ENCODE measurements at places on chromosomes 2 and 18.

GRCh38 chr2:181446985-181447384 is 10.2 kb upstream of the ITGA4 start:
- no peak for DNase-seq

DNA sequence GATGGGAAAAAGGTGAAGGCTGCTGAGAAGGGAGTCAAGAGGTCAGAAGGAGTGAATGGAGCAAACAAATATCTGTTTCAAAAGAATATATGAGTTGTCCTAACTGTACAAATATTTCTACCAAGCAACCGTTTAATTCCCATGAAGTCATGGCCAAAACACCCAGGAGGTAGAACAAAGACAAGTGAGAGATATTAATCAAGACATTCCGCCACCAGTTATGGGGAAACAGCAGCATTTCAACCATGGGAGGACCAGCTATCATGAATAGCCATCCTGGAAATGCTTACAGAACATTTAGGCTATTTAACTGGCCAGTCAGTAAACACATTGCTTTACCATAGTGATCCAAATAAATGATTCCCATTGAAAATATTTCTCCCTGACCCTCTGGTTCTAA is 396.3 kb downstream of the IRS1 start:
- no peak for DNase-seq

DNA sequence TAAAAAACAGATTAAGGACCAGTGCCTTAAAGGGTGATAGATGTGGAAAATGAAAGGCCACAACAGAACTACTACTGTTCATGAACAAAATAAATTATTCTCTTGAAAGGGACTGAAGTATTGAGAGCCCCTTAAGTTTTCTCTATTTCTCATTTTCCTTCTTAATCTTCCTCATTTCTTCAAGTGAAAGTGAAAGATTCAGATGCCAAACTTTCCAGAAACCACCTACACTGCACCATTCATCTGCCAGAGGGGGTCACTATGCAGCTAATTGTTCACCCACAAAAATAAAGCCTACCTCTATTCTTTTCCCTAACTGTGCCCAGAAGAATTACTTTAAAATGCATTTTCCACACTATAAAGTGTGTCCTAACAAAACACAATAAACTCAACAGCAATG is 140.1 kb downstream of the NR4A2 start:
- no peak for DNase-seq

GRCh38 chr18:74897971-74898657 is 300.4 kb downstream of the ZNF407 start:
- no peak for DNase-seq

- no peak for DNase-seq
Measured at GRCh38 chr2:98654699-98655495, 46.5 kb downstream of the UNC50 start.

GRCh38 chr2:110215566-110216158 is 3.3 kb upstream of the MTLN start:
- no peak for DNase-seq

DNA sequence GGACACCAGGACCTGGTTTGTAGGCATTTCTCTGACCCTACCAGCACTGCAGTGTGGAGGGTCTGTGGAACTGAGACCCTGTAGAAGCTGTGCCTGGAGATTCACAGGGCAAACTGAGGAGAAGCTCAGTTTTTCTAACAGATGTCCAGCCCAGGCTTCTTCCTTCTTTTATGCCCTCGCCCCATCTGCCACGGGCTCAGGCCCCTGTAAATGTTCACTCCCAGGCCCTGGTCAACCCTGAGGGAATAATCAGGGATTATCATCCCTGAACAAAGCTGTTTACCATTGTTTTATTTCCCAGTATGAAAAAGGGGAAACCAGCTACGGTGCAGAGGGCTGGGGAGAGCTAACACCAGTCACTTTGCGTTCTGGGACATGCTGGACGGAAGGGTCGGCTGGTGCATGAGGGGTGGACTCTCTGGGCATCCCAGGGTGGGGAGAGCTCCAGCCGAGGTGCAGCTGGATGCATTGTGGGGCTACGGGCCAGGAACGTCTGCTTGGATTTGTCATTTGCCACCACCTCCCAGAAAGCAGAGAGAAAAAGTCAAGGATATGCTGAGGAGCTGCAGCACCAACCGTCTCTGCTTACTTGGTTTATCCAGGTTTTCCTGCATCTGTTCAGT is 183.8 kb downstream of the TFCP2L1 start:
- DNase-seq = no peak

- DNase-seq = no peak
Measured at GRCh38 chr2:204946892-204947291, 401.6 kb downstream of the PARD3B start.

DNA sequence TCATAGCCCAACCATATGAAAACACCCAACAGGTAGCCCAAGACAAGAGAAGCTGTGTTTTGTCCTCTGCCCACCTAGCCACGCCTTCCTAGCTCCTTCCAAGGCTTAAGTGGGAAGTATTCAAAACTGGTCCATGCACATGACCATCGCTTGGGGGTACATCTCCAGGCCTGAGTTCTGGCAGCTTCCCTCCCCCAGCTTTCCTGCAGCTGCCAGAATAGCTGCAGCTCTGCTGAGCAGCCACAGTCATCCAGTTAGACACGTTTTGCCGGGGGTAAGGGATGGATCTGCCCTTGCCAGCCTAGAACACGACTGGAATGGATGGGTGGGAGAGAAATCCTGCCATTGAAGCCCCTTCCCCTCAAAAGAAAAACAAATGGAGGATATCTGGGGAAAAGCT is 166.8 kb downstream of the NRP2 start:
- DNase-seq = no peak

- no peak for DNase-seq
Measured at GRCh38 chr2:202408546-202409140, 32.5 kb downstream of the BMPR2 start.

GRCh38 chr2:162297925-162298552 is 20.4 kb downstream of the IFIH1 start:
- peak; percentile 50 for DNase-seq

DNA sequence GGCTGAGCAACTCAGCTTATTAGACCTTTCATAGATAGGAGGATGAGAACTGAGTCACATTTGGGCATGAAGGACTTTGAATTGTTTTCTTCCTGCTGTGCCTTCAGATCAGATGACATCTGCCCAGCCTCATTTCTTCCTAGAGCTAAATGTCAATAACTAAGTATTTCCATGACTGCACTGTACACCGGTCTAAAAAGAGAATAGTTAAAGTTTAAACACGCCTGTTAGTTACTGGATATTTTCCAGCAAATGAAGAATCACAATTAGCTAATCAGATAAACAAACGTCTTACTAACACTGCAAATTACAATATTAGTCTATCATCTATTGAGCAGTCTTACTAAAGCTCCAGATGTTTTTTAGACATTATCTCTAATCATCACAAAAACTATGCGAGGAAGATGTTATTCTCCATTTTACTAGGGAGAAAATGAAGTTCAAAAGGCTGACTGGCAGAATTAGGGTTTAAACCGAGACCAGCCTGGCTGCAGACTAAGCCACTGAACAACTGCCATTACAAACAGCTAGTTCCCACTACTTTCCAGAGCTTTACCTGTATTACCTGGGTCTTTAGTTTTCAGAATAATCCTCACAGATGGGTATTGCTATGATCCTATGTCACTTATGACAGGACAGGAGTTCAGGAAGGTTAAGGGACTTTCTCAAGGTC is 69.4 kb upstream of the ZNF397 start:
- no peak for DNase-seq

GRCh38 chr18:13566941-13567746 is 159.2 kb downstream of the FAM210A start:
- DNase-seq = no peak

GRCh38 chr2:164287056-164287455 is 334.2 kb downstream of the GRB14 start:
- no peak for DNase-seq

DNA sequence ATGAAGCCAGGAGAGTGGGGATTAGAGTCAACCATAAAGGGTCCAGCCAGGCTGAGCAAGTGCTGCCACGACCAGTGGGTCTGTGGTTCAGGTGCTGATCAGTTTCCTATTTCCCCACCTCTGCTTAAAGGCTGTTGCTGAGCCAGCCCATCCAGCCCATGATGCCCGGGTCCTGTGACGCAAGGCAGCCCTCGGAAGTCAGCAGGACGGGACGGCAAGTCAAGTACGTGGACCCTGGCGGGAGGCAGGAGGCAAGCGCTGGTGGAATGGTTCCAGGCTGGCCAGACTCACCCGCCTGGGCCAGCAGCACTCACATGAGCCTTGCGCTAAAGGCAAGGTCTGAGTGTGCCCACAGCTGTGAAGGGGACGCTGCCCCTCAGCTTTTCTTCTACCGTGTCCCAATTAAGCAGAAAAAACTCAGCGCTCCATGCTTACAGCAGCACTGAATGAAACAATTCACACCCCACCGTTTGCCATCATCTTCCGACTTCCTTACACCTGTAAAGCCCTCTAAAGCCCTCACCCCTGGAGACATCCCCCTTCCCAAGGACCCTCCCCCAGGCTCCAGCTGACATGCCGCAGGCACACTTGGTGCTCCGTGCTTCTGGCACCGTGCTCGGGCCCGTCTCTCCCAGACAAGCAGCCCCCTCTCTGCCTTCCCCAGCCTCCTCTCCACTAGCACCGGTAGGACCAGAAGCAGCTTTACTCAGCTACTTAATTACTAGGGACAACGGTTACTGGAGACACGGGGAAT is 11.3 kb upstream of the RPL31 start:
- DNase-seq = no peak

GRCh38 chr2:232623768-232624765 is 9.3 kb upstream of the EFHD1 start:
- DNase-seq = no peak

DNA sequence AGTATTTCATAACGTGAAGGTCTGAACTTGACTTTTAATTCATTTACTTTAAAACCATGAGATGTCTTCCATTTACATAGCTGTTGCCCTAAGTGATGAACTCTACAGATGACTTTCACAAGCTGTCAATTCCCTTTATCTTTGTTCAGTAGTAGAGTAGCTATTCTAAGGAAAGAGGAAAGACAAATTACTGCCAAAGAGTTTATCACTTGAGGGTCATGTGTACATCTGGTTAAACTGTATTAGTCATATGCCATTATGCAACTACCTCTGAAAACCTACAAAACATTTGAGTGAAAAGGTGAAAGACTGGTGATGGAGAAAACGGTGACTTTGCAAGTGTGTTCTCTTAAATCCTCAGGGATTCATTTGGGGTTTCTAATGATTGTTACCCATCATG is 763.9 kb downstream of the TMEM182 start:
- no peak for DNase-seq

GRCh38 chr2:31138037-31138962 is at the start of gene GALNT14:
GALNT14 (minus strand) TSS chr2:31138440; CDS start chr2:31138086, 354 bp downstream.
- no peak for DNase-seq

- DNase-seq = no peak
Measured at GRCh38 chr18:1648712-1649111, 744.0 kb downstream of the ADCYAP1 start.

DNA sequence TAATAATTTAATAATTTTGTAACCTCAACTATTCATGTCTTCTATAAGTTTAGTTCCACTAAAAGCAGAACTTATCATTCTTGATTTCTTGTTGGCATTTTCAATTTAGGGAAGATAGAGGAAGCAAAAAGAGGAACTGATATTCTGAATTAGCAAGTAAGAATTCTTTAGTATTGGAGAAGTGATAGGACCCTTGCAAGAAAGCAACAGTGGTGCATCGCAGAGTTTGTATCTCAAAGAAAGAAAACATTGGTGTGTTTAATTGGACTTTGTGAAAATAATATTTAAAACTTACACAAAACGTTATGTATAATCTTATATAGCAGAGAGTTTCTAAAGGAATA is 36.5 kb upstream of the TNFRSF11A start:
- DNase-seq = no peak

- DNase-seq = no peak
Measured at GRCh38 chr2:71129902-71130151, 202 bp downstream of the MCEE start.

DNA sequence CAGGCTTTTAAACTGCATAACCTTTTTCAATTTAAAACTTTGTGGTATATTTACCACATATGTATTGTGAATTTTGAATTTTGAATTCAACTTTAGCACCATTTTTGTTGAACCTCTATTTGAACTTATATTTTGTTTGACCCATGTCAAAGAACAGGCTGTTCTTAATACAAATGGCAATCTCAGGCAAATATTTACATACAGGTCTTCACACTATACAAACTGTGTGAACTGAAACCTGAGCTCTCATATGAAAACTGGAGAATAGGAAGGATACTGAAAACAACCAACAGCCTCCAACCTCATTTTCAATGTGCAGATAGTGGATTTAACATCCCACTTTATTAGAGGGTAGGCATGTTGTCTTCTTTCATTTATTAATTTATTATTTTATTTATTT is 491.8 kb downstream of the KCNJ3 start:
- no peak for DNase-seq

DNA sequence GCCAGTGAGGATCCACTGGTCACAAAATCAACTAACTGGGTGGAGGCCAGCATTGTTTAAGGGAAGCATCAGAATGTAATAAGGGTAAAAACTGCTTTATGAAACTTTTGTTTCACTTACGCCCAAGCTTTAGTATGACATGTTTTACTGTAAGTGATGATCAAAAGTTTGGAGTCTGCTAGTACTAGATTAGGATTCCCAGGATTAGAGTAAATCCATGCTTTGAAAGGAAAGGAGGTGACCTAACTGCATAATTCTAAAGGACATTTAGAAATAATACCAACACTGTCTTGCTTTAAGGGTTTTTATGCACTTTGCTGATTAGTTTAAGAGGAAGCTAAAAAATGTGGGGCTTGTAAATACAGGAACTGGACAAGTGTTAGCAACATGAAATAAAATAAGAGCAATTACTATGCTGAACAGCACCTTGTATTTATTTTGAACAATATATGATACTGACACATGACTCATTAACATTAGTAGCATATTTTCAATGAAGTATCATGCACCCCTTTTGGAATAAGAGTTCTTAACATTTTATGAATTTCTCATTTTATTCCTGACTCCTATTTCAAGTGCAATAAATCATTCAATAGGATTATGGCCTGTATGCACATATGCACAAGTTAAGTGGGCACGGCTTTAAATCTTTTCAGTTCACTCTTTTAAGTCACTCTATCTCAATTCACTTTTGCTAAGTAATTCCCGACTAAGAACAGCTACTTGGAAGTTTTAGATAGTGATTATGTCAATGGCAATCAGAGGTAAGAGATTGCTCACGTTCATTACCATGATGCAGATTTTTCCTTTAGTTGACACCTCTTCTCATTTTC is 62.5 kb downstream of the STK39 start:
- no peak for DNase-seq

GRCh38 chr2:207141386-207141785 is 24.4 kb downstream of the KLF7 start:
- DNase-seq = no peak

All from fibroblast of skin of left biceps (primary cell).